Stimulated activated CD8-positive, alpha-beta memory T cell treated with anti-CD3 and anti-CD28 coated beads, Interleukin-4, amount 100 ng/mL, for 4 hours (primary cell): ENCODE measurements at places on chromosomes 4 and X.

DNA sequence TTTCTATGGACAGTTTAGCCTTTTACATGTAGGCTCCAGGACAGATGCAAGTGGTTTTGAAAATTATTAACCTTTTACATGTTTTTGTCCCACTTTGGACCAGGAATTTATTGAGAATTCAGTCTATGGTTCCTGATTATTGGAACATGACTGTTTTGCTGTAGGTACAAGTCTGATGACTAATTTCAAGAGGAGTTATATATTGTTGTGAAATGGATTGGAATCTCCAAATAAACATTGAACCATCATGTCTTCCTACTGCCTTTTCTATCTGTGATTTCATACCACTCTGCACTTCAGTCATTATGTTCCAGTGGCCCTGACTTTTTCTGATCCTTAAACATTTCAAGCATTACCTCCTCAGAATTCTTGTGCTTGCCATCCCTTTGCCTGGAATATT, 35.9 kb downstream of the TBC1D19 start:
- DNase-seq, result no peak

DNA sequence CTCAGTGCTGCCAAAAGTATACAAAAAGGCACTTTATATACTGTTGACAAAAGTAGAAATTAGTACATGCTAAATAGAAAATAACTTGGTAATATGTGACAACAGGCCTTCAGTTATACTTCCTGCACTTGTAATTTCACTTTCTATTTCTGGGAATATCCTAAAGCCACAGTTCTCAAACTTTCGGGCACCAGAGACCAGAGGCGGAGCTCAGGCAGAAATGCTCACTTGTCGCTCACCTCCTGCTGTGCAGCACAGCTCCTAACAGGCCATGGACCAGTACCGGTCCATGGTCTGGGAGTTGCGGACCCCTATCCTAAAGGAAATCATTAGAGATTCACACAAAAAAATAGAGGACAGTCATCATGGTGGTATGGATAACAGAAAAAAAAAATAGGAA, 25.7 kb downstream of the ACSL4 start:
- no peak for DNase-seq

DNA sequence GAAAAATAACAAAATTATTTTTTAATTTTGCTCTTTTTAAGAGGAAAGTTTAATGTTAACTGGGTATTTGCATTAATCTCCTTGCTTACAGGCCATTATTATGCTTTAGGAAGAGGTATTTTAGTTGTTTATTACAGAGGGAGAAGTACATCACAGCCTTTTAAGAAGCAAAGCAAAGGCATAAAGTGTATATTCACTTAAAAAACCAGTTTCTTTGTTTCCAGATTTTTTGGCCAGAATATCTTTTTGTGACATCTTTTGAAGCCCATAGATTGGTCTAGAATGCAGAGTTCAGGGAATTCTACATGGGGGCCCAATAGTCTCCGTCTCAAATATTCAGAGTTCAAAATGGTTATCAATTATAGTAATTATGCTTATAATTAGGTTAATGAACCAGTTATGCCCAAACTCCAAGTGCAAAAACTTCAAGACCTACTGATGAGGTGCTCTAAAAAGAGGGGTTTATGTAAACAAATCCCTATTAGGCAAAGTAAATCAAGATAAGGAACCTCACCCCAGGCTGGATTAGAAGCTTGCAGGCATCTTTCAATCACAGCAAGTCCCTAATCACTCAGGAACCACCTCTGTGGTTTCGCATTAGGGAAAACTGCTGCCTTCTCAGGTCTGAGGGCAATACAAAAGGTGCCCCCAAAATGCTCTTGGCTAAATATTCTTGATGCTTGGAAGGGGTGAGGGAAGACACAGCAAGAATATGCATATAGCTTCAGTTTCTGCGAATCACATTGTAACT, 1.4 kb downstream of the CXXC4 start:
- no peak for DNase-seq

- no peak for DNase-seq
These were observed 104.1 kb downstream of the TNIP2 start for GRCh38 chr4:2651998-2652397.

DNA sequence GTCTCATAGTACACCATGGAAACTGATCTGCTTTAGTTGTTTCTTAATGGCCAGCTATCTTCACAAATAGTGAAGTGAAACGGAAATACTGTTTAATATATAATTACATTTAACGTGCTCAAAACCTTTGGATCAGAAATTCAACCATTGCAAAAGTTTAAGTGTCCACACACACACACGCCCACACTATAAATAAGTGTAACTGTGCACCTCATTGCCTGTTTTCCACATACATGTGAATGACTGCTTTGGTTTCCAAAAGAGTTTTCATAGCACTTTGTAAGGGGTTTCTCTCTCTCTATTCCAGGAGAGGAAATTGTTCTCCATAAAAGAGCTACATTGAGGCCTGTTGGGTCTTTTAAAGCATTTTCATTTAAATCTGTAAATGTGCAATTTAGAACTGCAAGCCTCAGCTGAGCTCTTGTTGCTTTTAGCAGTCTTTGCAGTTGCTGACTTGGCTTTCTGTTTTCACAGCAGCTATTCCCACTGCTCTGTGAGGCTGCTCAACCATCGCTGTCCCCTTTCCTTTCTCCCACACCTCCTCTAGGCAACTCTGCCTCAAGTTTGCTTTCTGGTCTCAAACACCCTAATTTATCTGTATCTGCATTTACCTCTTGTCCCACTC, 94.5 kb downstream of the RAPGEF2 start:
- no peak for DNase-seq

GRCh38 chr4:178395798-178396197, 953.6 kb upstream of the AGA start:
- DNase-seq, result no peak

DNA sequence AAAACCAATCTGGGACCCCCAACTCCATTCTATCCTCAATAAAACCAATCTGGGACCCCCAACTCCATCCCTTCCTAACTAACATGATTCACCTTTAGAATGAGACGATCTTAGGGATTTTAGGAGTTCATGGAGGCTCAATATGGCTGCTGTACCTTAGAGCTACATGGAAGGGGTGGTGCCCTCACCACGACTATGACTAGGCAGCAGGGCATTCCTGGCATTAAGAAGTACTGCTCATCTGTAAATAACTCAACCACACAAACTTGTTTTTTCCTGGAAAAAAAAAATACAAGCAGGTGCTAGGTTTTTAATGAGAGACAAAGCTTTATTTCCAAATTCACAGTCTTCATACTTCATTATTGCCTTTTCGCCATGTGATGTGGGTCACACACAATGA, 346.5 kb upstream of the FAT1 start:
- DNase-seq, result no peak

- no peak for DNase-seq
These were observed 308.7 kb downstream of the GBA3 start for GRCh38 chr4:23001478-23001877.

- DNase-seq, result no peak
These were observed 441.7 kb upstream of the RASGEF1B start for GRCh38 chr4:81913427-81913879.

- DNase-seq, result no peak
These were observed 77.6 kb upstream of the ETNPPL start for GRCh38 chr4:108840426-108840975.

DNA sequence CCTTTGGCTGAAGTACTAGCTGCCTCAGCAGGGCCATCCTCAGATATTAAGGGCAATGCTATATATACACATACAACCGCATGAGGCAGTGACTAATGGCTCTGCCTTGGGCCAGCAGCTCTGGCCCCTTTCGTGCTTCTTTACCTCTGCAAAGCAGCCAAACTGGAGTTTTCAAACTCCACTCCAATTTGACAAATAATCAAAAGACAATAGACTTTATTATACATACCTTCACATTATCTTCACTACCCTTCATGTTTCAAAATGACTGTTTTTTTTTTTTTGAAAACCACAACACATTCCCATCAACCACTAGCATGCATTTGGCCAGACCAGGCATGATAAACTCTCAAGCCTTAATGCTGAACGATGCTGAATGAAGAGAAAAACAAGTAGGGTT, 187.7 kb downstream of the ENOX2 start:
- DNase-seq, result no peak

DNA sequence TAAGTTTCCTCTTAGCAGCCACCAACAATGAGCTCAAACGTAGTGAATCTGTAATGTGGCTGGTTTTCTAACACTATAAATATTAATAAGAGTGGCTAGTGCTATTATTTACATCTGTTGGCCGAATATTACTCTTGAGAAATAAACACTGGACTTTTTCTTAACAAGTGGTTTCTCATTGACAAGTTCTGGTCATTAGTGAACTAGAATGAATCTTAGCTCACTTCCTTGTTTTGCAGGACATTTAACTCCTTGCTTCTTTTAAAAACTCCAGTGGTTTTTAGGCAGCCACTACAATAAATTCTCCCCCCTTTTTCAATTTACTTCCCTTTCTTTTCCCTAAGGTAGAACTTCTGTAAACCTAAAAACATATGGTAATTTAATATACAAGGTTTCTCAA, 177.2 kb downstream of the ARAP2 start:
- no peak for DNase-seq

DNA sequence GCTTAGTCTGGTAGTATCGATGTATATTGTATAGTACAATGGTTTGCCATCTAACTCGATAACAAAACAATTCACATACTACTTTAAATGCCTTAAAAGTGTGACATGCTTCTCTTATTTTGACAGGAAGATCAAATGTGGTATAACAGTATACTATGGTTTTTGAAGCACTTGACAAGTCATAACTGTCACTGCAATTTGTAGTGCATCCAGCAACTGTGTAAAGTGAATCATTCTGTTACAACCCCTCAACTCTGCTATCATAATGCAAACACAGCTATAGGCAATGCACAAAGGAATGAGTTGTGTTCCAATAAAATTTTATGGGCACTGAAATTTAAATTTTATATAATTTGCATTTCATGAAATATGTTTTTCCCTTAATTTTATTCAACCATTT, 14.0 kb downstream of the RAP1GDS1 start:
- no peak for DNase-seq

DNA sequence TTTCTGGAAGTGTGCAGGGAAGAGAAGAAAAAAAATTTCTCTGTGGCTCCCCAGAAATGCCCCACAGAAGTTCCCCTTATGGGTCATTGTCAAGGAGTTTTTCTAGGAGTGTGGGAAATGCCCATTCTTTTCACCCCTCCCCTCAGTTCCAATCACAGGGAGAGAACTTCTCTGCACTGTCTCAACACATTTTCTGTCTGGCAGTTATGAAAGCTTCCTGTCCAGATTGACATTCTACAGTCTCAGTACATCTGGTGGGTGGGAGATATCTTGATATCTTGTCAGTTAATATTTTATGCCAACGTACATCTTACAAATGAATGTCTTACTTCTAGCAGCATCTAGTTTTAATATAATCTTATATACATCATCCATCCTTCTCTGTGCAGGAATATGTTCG, 566.8 kb upstream of the AADAT start:
- DNase-seq, result no peak

DNA sequence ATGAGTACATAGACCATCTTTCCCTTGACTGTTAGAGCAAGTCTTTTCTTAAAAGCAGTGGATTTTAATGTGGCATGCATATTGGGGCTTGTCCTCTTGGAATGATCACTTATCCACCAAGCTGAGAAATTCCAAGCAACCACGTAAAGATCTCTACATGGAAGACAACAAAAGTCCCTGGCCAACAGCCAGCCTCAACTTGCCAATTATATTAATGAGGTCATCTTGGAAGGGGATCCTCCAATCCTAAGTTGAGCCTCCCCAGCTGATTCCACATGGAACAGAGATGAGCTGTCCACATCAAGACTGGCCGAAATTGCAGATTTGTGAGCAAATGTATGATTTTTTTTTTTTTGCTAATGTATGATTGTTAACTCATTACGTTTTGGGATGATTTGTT, 20.6 kb upstream of the FTHL17 start:
- no peak for DNase-seq

DNA sequence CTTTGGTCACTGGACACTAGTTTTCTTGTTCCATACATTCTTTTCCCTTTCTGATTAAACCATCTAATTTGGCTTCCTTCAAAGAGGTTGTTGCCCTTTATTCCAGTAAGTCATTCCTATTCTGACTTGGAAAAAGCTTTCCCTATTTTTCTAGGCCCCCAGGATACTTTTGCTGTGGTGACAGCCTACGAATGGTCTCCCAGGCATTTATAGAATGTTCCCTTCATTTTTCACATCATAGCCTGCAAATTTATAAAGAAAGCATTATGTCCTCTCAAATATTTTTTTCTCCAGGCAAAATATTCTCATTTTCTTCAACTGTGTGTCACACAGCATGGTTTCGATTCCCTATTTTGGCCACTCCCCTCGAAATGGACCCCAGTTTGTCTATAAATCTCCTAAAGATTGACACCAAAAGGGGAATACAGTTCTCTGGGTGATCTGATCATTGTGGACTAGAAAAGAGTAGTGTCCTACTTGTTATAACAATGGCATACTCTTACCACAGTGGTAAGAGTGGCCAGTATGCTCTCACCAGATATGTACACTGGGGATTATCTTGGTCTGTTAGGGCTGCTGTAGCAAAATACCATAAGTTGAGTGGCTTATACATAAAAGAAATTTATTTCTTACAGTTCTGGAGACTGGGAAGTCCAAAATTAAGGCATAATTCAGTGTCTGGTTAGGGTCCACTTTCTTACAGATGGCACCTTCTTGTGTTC, 41.5 kb upstream of the BMP2K start:
- no peak for DNase-seq

- DNase-seq, result no peak
These were observed 176.0 kb downstream of the MAML3 start for GRCh38 chr4:139977838-139978609.

DNA sequence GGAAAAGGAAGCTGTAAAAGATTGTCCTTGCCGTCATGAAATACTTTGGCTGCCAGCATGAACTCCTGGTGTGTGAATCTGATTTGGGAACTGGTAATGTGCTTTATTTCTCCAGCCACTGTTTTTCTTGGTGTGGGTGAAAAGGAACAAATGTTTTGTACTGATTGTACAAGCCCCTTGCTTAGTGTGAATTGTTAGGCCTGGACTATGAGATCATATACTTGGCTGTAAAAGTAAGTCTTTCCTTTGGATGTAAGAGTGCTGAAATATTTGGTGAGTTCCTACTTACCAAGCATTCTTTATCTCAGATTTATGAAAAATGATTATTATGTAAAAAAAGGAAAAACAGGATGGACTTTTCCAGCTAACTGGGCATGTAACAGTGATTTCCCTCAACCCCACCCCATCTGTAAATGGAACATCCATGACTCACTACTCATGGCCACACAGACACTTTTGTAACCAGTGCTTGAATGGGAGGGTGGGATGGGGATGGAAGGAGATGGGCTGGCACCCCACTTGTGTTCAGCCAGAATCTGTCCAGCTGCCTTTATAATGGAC, 6.3 kb downstream of the FNIP2 start:
- no peak for DNase-seq

GRCh38 chr4:182556580-182556979, 313.4 kb downstream of the TENM3 start:
- no peak for DNase-seq

- no peak for DNase-seq
These were observed 30.3 kb downstream of the DAPP1 start for GRCh38 chr4:99846891-99847290.
